ENCODE measurements at places on chromosomes 7 and 10.

- DNase-seq: no peak
Observed at GRCh38 chr7:67573639-67574038, 577.0 kb downstream of the TYW1 start.

DNA sequence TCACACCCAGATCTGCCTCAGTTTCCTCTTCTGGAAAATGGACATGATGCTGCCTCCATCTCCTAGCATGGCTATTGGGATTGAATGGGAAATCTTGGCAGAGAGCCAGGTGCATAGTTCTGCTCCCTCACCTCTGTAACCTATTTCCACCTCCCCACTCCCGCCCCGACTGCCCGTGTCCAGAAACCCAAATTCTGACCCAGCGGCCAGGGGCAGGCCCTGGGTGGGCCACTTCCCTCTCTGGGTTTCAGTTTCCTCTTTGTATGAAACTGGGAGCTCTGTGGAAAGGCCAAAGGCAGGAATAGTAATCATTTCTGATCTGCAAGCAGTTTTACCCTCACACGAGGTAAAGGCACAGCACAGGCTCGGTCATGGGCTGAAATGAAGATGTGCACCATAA lies 74.1 kb upstream of the DUSP5 start:
- no peak for DNase-seq

GRCh38 chr10:87092376-87092860 lies 2.2 kb downstream of the GLUD1 start:
- DNase-seq: no peak

DNA sequence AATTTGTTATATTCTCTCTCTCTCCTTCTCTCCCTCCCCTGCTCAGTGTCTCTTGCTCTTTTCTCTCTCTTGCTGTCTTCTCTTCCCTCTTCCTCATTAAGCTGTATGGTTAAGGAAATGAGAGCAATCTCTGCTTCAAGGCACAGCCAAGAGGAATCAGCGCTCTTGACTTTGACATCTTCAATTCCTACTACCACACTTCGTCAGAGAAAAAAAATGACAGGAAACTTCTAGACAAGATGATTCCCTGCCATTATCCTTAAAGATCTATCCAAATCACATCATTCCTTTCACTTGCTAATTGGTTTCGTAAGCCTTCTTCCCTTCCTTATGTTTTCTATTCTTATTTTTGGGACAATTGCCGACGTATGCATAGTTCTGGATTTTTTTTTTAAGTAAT lies 425.0 kb downstream of the KCNMA1 start:
- DNase-seq: no peak

GRCh38 chr10:66982792-66983474 lies 57.1 kb downstream of the LRRTM3 start:
- no peak for DNase-seq

Measured in stimulated activated CD8-positive, alpha-beta memory T cell treated with anti-CD3 and anti-CD28 coated beads, Interleukin-2, amount 100 ng/mL, for 1 hour (primary cell).